ENCODE measurements at places on chromosomes 1 and 21.

- DNase-seq = no peak
These were observed 176.3 kb upstream of the ZNHIT6 start for GRCh38 chr1:85884372-85885035.

GRCh38 chr1:116972674-116973030, 28.9 kb upstream of the CD101 start:
- DNase-seq = no peak

GRCh38 chr1:168362991-168363390, 82.3 kb downstream of the TBX19 start:
- DNase-seq = no peak

GRCh38 chr1:155309423-155310021, 856 bp downstream of the FDPS start:
- DNase-seq = no peak

GRCh38 chr1:166116026-166116425, 50.8 kb downstream of the FAM78B start:
- no peak for DNase-seq

DNA sequence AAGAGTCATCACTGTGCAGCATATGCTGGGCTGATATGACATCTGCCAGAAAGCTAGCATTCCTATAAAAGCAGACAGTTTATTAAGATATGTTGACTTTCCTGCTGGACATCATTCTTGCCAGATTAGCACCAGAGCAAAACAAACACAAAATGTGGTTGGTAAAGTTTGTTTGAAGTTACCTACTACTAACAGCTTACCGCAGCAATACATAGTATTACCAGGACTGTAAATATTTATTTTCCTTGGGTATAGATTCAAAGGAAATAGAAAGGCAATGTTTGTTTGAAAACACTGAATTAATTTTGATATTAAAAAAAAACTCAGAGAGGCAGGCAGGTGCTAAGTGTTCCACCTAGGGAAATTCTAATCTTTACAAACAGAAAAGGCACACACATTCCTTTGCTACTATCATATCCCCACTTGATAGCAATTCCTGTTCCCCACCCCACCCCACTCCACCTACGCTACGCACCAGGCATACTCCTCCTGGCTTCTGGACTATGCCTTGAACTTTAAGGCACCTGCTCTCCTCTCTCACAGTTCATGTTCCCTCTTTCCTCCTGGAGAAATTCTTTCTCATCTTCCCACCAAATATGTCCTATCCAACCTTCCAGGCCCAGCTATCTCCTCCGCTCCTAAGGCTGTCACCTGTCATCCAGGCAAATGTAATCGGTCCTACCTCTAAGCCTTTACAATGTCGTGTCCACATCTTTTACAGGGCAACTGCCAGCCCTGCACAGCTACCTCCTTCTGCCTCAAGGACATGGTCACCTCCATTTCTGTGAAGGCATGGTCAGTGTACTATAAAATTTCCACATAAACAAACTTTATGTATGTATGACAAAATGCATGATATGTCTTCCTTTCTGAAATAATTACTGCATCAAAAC, 34.7 kb downstream of the PTPN14 start:
- DNase-seq = no peak

DNA sequence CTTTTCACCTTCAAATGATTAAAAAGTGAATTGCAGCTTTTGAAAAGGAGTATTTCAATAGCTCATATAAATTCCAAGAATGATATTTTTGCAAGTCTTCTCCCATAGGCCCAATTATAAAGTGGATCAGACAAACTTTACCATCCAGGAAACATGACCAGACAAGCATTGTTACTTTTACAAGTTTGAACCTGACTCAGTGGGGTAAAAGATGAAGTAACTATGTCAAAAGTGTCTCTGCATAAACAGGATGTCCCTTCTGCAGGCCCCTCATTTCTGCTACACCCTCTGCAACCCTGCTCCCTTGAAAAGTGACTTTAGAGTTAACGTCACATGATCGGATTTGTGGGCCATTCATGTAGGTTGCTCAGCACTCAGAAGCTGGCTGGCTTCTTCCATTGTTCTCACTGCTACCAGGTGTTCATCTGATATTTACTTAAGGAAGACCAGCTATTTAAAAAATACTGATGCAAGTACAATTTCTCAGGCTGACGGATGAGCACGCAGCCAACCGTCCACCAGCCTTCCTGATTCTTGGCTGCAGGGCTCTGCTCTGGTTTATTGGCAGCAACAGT, 32.3 kb downstream of the URB1 start:
- no peak for DNase-seq

DNA sequence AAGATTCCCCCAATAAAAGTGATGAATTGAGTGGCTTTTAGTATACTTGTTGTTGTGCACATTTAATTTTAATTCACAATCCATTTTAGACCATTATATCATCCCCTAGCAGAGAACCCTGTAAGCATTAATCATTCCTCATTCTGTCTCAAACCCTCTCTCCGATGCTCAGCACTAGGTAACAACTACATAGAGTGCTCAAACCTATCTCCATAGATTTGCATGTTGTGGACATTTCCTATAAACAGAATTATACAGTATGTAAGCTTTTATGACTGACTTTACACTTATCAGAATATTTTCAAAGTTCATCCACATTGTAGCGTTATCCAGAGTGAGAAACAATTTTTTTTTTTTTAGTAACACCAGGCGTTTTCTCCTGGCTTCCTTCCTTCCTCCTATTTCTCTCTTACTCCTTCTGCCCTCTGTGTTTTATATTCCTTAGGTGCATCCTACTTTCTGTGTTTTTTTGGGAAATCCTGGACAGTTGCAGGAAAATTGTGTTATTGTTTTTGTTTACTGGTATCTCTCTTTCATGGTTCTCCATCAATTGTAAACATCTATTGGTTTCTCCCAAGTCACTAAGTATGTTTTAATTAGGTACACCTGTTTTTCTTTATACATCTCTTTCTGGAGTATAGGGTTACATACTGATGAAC, 1528.0 kb upstream of the TPTE start:
- DNase-seq = no peak

DNA sequence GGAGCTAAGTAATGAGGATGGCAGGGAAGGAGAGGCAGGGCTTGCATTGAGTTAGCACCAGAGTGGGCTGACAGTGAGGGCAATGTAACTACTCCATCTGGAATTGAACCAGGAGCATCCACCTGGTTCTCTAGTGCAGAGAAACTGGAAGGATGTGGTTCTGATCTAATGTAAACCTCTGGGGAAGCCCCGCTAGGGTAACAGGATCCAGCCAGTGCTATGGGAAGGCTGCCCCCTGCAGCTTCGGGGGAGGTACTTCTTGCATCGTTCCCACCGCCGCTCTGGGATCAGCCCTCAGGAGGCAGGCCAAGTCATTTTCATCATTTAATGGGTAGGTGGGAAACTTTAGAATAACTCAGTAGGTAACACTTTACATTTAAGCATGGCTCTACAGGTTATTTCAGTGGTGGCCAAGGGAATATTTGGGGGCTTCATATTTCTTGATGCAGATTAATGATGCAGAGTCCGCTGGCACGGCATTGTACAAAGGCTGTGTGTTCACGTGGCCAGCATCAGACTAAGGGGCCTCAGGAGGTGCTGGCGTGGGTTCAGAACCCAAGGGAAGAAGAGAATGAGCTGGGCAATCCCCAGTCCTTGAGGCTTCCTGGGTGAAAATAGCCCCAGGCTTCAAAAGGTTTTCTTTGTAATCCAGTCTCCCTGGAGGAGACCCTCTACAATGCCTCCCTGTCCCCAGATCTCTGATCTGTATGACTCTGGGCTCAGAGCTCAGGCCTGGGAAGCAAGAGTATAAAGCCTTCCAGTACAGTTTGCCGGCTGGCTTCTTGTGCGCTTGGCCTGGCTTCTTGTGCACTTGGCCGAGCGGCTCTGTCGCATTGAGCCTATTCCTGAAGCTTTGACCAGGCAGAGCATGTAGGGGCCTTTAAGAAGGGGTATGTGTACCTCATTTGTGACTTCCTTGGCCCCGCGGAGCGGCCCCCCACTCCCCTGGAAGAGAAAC, 26.4 kb upstream of the KAZN start:
- peak; percentile 21 for DNase-seq

DNA sequence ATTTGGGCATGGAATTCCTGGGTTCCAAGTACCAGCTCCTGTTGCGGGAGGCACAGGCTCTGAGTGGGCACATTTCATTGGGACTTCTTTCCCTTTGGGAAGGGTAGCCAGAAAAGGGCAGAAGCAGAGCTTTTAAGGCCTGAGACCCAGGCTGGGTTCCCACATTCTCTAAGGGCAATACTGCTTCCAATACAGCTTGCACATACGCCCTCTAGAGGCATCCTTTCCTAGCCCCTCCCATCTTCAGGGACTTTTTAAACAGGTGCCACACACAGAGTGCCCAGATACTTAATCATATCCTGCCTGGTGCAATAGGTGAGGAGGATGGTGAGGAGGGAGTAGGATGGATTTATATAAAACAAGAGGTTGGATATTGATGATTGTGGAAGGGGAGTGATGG, 5.7 kb downstream of the GPR88 start:
- DNase-seq = no peak

- no peak for DNase-seq
These were observed 2.8 kb upstream of the ENAH start for GRCh38 chr1:225655509-225656258.

- DNase-seq = peak; percentile 29
These were observed 121.5 kb downstream of the CAMTA1 start for GRCh38 chr1:6906783-6907182.

DNA sequence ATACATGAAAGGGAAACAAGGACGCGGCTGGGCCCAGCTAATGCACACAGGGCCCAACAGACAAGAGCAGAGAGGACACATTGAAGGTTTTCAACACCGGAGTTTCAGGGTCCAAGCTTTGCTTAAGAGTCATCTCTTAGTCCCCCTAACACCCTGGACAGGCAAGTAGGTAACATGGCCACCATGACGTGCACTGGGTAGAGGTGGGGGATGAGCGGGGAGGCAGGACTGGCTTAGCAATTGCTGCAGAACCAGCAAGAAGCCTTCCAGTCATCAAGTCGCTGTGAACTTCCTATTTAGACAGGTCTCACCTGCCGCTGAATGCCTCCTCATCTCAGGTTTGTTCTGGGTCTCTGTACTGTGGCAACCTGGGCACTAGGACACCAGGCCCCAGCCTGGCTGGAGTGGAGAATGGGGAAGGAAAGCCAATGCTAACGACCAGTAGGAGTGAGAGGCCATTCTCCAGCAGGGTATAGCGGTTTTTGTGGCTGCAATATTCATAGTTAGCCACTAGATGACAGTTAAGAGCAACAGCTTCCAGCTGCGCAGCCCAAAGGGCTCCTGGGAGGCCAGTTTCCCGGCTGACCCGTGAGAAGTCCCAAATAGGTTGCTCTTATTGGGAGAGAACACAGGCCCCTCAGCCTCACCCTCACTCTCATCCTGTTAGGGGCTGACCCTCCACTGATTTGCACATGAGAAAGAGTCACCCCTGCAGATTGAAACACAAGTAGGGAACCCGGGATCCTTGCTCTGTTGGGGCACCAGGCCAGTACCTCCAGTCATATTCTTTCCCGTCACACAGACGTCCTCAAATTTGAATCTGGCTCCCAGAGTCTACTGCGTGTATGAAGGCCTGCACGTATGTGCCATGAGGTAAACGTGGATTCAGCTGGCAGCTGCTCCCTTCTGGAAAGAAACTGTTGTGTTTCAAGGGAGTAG, 6.0 kb upstream of the PIGC start:
- peak; percentile 56 for DNase-seq

GRCh38 chr1:35925741-35926140, 5.2 kb upstream of the AGO3 start:
- no peak for DNase-seq

DNA sequence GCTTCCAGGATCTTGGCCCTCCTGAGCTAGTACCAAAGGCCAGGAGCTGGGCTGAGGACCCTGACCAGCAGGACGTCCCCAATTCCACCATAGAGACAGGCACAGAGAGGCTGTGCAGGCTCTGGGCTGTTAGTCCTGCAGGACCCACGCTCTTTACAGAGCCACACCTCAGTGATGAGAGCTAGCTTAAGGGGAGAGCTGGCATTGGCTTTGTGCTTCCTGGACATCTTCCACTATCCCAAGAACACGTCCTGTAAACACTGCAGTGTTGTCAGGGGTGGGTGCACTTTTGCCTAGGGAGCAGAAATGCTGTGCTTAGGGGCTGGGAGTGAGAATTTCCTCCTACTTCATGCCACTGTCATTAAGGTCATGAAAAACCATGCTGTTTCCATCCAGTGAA, 91.7 kb upstream of the EDN2 start:
- no peak for DNase-seq

- peak; percentile 41 for DNase-seq
These were observed 105.5 kb downstream of the TOMM20 start for GRCh38 chr1:235022981-235023710.

GRCh38 chr1:180256341-180257027, 26.4 kb downstream of the LHX4 start:
- DNase-seq = no peak

GRCh38 chr1:203046984-203047630, 20.8 kb downstream of the PPFIA4 start:
- no peak for DNase-seq

DNA sequence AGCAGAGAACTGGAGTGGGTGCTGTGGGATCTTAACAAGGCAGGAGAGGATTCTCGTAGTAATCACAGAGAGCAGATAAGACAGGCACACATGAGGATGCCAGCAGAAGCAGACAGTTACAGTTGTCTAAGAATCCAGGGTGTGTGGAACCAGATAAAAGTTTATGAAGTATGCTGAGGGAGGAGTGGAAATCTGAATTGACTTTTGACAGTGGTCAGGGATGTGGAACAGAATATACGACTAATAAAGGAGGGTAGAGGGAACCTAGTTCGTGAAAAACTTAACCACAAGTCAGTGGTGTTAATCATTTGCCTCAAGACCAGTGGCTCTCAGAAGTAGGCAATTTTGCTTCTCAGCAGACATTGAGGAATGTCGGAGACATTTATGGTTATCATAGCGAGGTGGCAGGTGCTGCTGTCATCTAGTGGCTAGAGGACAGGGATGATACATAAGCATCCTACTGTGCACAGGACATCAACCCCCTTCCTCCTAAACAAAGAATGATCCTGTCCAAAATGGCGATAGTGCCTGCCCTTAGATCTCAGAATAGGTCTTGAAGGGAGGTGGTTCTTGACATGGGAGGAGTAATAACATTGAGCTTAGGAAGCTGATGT, 3.0 kb downstream of the LRRC8D start:
- DNase-seq = no peak

GRCh38 chr1:228884615-228885566, 149.6 kb downstream of the RHOU start:
- no peak for DNase-seq

Data from nephron progenitor cell (in vitro differentiated cells).